ENCODE measurements at places on chromosomes 3 and 15.

DNA sequence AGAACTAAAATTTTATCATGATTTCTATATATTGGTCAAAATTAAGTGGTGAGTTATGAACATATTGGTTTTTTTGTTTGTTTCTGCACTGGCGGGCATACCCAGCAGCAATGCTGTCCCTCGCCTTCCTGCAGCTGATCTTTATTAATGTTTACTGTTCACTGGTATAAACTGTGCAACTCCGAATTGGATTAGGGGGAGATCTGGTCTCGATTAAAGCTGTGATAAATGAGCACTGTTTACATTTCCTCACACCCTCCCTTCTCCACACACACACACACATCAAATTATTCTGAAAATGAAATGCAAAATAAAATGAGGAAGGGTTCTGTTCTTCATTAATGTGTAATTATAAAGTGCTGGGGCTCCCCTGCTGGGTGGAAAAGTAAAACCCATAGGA is 48.5 kb upstream of the DAZL start:
- no peak for DNase-seq

GRCh38 chr15:90458061-90458460 is 70.0 kb downstream of the IQGAP1 start:
- no peak for DNase-seq

DNA sequence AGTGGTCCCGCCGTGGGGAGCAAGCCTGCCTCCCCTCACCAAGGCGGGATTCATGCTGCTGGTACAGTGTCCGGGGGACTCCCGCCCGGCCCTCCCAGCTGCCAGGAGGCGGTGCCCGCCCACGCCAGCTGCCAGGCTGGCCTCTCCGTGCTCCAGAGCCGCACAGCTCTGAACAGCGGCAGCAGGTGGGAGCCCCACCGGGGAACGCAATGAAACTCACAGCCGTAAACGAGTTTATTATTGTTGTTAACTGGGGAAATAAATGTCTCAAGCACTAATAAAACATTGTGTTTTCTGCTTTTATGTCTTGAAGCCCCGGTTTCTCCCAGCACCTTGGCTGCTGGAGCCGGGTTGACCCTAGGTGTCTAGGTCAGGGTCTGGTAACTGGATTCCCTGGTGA is 317.7 kb upstream of the TLE3 start:
- DNase-seq, result no peak

- DNase-seq, result no peak
Observed at GRCh38 chr15:39944726-39945125, 10.8 kb downstream of the EIF2AK4 start.
